Hair follicle dermal papilla cell (primary cell): ENCODE measurements at places on chromosomes 12 and 14. TPM values are rescaled to one million over a fixed set of nuclear protein-coding genes. Genes with fewer than 3 reads are reported as not detected.

TSPAN19 gene
- not detected in 2 replicates for total RNA-seq

A2ML1 gene
- total RNA-seq, result under 0.01 TPM in 1 of 2 replicates, not detected in the other

PFKM gene
- 67.2 and 85.7 TPM in 2 replicates for total RNA-seq

CLEC14A gene
- total RNA-seq, result 7.7 and 15.3 TPM in 2 replicates

HHIPL1 gene
- total RNA-seq, result 17.9 and 35.0 TPM in 2 replicates

DNAJC22 gene
- 0.32 and 1.1 TPM in 2 replicates for total RNA-seq

FAR2 gene
- total RNA-seq, result 10.4 and 14.2 TPM in 2 replicates

NOVA1 gene
- total RNA-seq, result 7.8 and 9.9 TPM in 2 replicates

TDRD9 gene
- total RNA-seq, result 1.3 and 2.3 TPM in 2 replicates

USP44 gene
- total RNA-seq, result under 0.01 and 0.12 TPM in 2 replicates

PLXNC1 gene
- total RNA-seq, result 14.9 and 46.6 TPM in 2 replicates

EML5 gene
- total RNA-seq, result 0.12 and 0.81 TPM in 2 replicates

MAP3K9 gene
- 1.7 and 1.8 TPM in 2 replicates for total RNA-seq

WSCD2 gene
- not detected in 2 replicates for total RNA-seq

LUM gene
- 1,443 and 1,565 TPM in 2 replicates for total RNA-seq

IRF2BPL gene
- total RNA-seq, result 91.0 and 135 TPM in 2 replicates

IFNG-AS1 gene
- total RNA-seq, result not detected in 2 replicates

SIX4 gene
- 16.5 and 23.7 TPM in 2 replicates for total RNA-seq

SLCO1C1 gene
- 0.24 and 0.49 TPM in 2 replicates for total RNA-seq

KRT73 gene
- total RNA-seq, result not detected in 2 replicates

LGR5 gene
- 0.73 and 1.1 TPM in 2 replicates for total RNA-seq

HOTAIR gene
- 0.16 TPM in 1 of 2 replicates, not detected in the other for total RNA-seq

RND1 gene
- 0.16 TPM in 1 of 2 replicates, not detected in the other for total RNA-seq

PTPN6 gene
- total RNA-seq, result 0.61 and 0.65 TPM in 2 replicates

APOF gene
- total RNA-seq, result not detected in 2 replicates

RPL36AL gene
- total RNA-seq, result 72.2 and 95.4 TPM in 2 replicates

FANCM gene
- total RNA-seq, result 3.8 and 5.5 TPM in 2 replicates

WNT1 gene
- total RNA-seq, result not detected in 2 replicates

SMOC1 gene
- 0.24 and 1.8 TPM in 2 replicates for total RNA-seq

LALBA gene
- total RNA-seq, result 0.24 TPM in 1 of 2 replicates, not detected in the other

NCAPD2 gene
- 28.1 and 28.2 TPM in 2 replicates for total RNA-seq

FOXN4 gene
- not detected in 2 replicates for total RNA-seq

RERG gene
- total RNA-seq, result 0.24 TPM in 1 of 2 replicates, not detected in the other

DDN gene
- 0.12 and 0.16 TPM in 2 replicates for total RNA-seq

MIA2 gene
- 14.6 and 18.0 TPM in 2 replicates for total RNA-seq

CEP170B gene
- total RNA-seq, result 24.3 and 25.9 TPM in 2 replicates

SMIM10L1 gene
- total RNA-seq, result 5.5 and 5.8 TPM in 2 replicates
